GM19239 (cell line): ENCODE measurements at places on chromosomes 5 and 9.
A peak's percentile ranks its signal among the peaks of the same experiment; 100 is the strongest.

GRCh38 chr9:135440620-135441019, 39.0 kb upstream of the PPP1R26 start:
- DNase-seq, result no peak

GRCh38 chr5:123538670-123539459, 26.9 kb downstream of the CSNK1G3 start:
- no peak for DNase-seq

DNA sequence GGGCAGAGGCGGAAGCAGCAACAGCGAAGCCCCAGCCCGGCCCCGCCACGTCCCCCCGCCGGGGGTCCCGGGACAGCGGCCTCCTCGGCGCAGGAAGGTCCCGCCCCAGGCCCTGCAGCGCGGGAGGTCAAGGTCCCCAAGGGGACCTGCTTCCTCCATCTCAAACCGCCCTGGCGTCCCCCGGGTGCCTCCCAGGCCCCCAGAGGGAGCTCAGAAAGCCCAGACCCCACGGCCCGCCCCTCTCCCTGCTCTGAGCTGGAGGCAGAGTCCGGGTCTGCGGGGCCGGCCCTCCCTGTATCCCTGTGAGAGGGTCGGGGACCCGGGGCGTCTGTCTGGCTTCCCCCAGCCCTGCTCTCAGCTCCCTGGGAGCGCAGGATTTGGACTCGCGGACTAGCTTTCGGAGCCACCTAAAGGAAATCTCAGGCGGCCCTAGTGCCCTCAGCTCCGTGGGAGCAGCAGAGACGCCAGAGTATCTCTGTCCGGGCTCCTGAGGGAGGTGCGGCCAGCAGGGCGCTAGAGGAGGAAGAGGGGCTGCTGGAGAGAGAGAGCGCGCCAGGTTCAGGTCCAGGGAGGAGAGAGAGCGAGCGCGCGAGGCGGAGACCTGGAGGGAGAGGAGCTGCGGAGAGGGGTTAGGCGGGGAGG, 30.7 kb downstream of the EXOC3 start:
- DNase-seq, result no peak

GRCh38 chr5:116652903-116653302, 78.3 kb upstream of the SEMA6A start:
- DNase-seq, result no peak

GRCh38 chr5:73415617-73416016, 33.0 kb downstream of the FOXD1 start:
- DNase-seq, result no peak

DNA sequence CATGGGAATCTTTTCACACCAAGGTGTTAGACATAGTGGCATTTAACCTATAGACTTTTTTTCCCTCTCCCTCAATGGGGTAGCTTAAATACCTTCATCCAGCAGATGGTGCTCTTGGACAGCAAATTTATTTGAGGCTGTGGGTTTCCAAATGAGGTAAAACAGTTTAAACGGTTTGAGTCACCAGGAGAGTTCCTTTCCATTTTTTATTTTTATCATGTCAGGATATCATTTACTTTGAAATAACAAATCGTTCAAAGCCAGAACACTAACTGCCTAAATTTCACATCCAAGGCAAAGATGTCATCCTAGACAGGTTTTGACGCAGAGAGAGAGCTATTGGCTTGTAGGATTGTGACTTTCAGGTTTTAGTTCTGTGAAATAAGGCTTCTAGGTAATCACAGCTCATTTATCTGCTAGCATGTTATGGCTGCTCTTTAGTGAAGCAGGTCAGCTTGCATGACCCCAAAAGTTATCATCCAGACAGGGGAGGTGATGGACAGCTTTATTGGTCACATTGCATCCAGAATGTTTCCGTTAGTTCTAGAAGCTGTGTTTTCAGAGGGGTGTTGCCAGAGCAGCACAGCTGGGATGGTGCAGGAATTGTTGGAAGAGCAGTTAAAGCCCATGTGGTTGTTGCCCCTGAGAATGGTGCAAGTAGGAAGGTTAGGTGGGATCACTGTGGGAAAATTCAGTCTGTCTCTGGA, 69.8 kb downstream of the KDM4C start:
- DNase-seq, result peak; percentile 15

DNA sequence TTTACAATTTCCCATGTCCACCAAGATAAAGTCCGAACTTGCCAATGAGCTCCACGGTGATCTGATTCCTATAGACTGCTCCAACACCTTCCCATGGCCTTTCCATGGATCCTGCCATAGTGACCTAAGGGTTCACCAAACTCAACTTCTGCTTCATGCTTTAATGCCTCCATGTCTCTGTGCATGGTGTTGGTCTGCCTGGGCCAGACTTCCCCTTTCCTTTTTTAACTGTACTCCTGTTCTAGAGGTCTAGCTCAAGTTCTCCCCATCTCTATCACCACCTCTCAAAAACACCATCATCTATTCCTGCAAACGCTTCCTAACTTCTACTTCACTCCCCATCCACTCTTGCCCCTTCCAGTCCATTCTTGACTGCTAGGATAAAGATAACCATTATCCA, 14.8 kb upstream of the SMARCA2 start:
- DNase-seq, result no peak

- no peak for DNase-seq
Measured at GRCh38 chr5:14153932-14154731, 11.0 kb downstream of the TRIO start.

- DNase-seq, result no peak
Measured at GRCh38 chr9:134796882-134797281, 83.7 kb upstream of the FCN2 start.

GRCh38 chr5:156584871-156585270, 257.9 kb downstream of the SGCD start:
- DNase-seq, result no peak

- no peak for DNase-seq
Measured at GRCh38 chr5:107485184-107485583, 185.6 kb downstream of the EFNA5 start.

- DNase-seq, result no peak
Measured at GRCh38 chr5:179120421-179120861, 60.3 kb downstream of the ZNF354C start.

DNA sequence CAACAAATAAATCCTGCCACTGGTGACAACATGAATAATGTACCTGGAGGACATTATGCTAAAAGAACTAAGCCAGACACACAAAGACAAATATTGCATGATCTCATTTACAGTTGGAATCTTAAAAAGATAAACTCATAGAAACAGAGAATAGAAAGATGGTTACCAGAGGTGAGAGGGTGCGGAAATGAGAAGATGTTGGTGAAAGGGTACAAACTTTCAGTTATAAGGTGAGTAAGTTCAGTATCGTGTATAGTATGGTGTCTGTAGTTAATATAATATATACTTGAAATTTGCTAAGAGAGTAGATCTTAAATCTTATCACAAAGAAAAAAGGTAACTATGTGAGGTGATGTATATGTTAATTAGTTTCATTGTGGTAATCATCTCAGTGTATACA, 63.3 kb downstream of the PRRC1 start:
- no peak for DNase-seq
